Breast epithelium (tissue), 4 donors: ENCODE measurements at places on chromosomes 1 and 21.

- no peak for DNase-seq
Measured at GRCh38 chr1:164473544-164473943, 85.4 kb upstream of the PBX1 start.

DNA sequence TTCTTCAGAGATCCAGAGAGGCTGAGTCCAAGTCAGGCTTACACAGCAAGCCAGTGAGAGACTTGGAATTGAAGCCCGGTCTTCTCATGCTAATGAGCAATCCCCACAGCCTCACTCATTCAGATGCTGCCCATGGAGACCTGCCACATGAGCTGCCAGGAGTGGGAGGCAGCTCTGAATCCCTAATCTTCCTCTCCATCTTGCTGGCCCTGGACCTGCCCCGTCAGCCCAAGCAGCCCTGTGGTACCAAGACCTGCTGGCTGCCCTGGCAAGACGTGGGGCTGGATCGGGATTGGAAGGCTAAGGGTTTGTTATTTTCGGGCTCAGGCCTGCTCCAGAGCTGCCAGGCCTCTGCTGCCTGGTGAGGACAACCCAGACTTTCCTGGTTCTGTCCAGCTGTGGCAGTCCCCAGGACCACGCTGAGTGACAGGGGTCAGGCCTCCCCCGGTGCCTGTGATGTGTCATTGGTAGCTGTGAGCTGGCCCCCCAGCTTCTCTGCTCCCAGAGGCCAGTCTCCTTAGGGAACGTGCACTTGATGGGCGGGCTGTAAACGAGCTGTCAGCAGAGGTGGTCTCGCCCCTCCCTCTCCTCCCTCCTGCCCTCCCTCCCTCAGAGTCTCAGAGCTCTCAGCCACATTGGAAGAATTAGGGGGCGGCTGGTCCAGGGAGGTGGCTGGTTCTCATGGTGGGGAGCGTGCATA lies 135.0 kb downstream of the FOXD2 start:
- DNase-seq: no peak

DNA sequence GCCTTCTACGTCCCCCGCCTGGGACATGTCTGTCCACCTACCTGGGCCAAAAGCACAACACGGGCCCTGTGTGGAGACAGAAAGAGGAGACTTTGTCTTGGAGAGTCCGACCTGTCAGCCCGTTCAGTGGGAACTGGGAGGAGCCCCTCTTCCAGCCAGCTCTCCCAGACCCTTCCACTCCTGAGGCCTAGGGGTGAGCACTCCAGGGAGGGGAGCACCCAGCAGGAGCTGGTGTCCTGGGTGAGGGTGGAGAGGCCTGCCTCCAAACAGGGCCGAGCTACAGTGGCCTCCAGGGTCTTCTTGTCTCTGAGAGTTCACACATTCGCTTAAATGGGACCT lies 546 bp downstream of the SPOCD1 start:
- DNase-seq: no peak

- DNase-seq: peak; percentile 41
Measured at GRCh38 chr1:39268112-39268581, 63.7 kb downstream of the MACF1 start.

- no peak for DNase-seq
Measured at GRCh38 chr1:38567401-38567800, 292.2 kb downstream of the RRAGC start.

DNA sequence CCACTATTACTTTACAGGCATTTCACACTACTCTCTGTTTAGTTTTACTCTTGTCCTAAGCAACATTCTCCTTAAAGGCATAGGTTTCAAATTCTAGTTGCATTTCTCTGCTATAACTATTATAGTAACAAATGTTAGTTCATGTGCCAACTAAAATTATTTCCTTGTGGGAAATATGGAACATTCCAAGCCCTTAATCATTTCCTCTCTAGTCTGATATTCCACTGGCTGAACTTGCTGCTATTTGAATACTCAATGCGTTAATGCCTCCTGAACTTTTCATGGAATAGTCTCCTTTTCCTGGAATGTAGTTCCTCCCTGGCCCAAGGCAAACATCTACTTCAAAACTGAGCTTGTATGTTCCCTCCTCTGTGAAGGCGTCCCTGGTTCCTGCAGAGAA lies 19.3 kb upstream of the TBX19 start:
- DNase-seq: no peak

- DNase-seq: no peak
Measured at GRCh38 chr1:119181218-119181617, 40.8 kb upstream of the WARS2 start.

DNA sequence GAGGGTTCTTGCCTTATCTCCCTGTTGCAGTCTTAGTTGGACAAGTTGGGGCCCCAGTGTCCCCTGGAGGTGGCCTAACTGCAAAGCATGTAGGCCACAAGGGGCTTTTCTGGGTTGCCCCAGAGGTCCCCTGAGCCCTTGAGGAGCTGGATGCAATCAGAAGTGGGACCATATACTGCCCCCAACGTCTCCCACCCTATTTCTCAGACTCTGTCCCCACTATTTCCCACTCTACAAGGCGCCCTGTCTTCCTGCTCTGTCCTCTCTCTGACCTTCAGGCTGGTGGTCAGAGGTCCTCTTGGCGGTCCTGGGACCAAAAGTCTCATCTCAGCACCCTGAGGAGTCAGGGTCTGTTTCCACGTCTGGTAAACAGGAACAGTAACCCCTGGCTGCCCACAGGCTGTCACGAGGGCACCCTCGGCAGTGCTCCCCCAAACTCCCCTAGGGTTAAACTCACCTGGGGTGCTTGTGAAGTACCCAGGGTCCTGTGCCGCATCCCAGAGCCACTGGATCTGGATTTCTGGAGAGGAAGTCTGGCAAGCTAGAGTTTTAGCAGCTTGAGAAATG lies 14.9 kb downstream of the PROK1 start:
- no peak for DNase-seq

- DNase-seq: no peak
Measured at GRCh38 chr1:204670152-204670927, 15.2 kb downstream of the LRRN2 start.

DNA sequence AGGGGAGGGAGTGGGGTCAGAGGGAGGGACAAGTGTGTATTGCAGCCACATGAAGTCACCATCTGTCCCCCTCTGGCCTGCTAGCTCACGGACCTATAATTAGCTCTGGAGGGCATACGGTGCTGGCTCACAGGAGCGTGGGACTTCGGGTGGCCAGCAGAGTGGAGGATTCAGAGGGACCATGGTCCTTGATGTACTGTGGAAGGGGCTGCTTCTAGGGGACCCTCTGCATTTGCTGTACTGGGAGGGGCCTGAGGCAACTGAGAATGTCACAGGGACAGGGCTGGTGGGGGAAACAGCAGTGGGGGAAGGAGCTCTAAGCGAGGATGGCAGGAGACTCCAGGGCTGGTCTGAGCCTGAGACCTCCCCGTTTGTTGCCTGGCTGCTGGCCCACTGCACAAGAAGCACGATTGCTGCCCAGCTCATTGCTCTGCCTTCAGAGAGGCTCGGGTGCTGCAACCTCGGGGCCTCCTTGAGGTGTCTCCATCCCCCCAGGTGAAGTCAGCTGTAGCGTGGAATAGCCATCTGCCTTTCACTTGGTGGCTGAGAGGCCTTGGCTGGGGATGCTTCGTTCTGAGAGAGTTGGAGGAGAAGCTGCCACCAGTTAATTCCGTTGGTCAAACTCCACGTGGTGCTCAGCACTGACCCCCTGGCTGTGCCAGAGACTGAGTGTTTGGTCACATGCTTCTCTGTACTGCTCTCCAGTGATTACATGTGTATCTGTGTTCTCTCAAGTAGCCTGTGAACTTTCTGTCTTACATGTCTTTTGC lies 2.7 kb downstream of the PPFIA4 start:
- DNase-seq: no peak

- DNase-seq: no peak
Measured at GRCh38 chr1:66275083-66275482, 258.9 kb upstream of the SGIP1 start.

DNA sequence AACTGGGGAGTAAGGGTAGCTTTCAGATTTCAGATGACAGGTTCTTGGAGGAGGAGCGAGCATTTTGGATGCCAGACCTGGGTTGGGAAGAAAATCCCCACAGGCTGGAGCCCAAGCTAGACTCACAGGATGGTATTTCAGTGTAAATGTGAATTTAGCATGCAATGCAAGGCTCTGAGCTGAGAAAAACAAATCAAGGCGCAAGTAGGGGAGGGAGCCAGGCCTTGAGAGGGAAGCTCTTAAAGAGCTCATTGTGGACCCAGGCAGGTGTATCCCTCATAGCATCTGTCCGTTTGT lies 386.1 kb downstream of the MATN1 start:
- DNase-seq: no peak

- no peak for DNase-seq
Measured at GRCh38 chr1:224068458-224069072, 45.3 kb upstream of the FBXO28 start.

DNA sequence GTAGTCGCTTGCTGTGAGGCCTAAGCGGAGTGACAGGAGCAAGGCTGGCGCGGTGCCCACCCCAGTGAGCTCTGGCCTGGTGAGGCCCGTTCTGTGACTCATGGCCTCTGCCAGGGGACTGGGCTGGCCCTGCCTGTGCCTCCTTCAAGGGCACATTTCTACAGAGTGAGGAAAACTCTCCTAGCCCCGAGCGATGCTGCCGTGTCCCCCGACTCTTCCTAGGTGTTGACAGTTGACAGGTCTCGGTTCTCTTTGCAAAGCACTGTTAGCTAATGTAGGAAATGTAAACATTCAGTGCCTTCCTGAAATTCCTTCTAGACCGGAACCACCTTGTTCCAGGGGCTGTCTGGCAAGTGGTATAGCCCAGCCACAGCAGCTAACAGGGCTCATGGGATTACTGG lies 43.9 kb downstream of the ABCG1 start:
- peak; percentile 74 for DNase-seq

DNA sequence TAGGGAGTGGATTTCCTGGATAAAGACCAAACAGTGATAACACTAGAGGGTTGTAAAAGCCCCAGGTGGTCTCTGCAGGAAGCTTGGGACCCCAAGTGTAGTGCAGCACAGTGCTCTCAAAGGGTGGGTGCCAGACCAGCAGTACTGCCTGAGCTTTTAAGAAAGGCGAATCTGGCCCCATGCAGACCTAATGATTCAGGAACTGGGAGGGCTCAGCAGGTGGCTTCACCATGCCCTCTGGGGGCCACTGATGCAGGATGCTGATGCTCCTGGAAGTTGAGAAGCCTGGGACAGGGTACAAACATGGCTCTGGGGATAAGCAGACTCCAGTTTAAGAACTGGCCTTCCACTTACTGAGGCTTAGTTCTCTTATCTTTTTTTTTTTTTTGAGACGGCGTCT lies 29.1 kb upstream of the NEK2 start:
- DNase-seq: no peak

DNA sequence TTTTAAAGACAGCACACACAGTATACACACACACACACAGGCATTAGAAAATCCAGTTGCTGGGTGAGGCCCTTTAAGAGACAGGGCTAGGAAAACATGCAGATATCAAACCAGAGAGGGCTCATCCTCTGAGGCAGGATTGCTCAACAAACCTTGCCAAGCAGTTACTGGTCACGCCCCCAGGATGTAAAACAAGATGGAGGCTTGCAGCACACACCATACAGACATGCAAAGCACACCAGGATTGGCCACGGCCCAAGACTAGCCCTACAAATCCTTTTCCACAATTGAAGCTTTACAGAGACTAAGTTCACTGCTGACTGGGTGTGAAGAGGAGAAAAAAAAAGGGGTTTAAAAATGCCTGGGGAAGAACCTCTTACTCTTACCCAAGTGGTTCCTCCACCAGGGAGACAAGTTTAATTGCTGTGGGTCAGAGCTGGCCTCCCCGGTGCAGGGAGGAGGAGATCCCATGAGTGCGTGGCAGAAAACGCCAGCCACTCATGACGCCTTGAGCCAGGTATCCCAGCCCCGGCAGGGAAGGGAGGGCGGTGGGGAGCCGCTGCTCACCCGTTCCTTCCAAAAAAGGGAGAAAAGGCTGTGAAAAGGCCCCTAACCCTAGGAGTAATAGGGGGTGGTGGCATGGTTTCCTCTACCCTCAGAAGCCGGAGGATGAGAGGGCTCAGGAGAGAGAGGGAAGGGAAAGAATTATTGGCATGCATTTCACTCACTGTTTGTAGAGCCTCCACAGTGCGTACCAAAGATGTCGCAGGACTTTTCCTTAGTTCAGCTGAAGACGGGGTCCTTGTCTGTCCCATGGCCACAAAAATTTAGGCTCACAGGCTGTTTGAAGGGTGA lies 594.6 kb upstream of the ZP4 start:
- DNase-seq: no peak

GRCh38 chr1:227793948-227794816 lies 21.3 kb upstream of the PRSS38 start:
- no peak for DNase-seq

- no peak for DNase-seq
Measured at GRCh38 chr1:217564833-217565232, 66.1 kb downstream of the GPATCH2 start.

DNA sequence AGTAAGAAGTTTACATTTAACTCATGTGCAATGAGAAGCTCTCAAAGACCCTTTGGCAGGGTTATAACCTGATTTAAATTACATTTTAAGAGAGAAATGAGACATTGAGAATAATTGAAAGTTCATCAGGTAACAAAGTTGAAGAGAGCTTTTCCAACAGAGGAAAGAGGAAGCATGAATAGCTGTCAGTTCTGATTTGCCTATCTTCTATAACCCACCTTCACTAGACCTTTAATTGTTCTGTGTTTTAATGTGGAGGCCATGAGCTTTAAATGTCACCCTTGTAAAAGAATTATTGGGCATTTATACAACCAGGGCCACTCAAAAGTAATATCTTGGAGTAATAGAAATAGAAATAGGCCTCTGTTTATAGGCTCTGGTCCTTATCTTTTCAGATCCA lies 9.3 kb upstream of the FCRL1 start:
- DNase-seq: no peak

GRCh38 chr1:109643385-109644230 lies 12.3 kb upstream of the GSTM4 start:
- peak; percentile 43 for DNase-seq

DNA sequence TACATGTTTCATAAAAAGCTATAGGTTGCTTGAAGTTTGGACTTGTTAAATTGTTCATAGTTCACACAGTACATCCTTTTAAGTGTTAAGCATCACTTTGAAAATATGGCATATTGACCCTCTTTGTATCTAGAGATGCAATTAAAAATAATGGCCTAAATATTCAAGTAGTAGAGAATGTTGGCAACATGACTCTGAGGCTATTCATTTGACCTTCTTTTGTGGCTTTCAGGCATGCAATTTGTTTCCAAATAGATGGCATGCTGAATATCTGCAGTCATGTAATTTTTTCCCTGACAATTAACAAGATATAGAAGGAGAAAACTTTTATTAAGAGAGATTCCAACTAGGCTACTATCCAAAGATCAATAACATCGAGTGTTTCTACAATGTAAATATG lies 230.5 kb upstream of the ZRANB2 start:
- no peak for DNase-seq

- no peak for DNase-seq
Measured at GRCh38 chr1:207878939-207879338, 32.0 kb downstream of the CD34 start.

DNA sequence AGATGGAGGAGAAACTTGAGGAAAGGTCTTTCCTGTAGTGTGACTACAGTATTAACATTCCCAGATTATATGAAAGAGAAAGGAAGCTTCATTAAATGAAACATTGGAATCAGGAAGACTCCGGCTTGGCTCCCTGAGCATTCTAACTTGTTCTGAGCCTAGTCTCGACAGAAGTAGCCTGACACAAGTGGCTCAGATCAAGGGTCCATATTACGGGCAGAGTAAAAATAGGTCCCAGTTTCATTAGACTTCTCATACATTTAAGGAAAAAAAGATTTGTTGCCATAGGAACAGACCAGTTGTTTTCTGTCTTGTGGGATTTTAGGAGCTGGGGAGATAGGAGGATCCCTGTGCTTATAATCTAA lies 12.8 kb downstream of the SMAP2 start:
- no peak for DNase-seq

- DNase-seq: no peak
Measured at GRCh38 chr1:206872139-206872538, 6.7 kb downstream of the IL20 start.

GRCh38 chr1:119664067-119664466 lies 16.0 kb upstream of the ZNF697 start:
- DNase-seq: no peak
